ENCODE measurements at places on chromosomes 3 and 15.
A peak's percentile ranks its signal among the peaks of the same experiment; 100 is the strongest.

- no peak for DNase-seq
Observed at GRCh38 chr15:84034578-84035398, 200.8 kb upstream of the GOLGA6L4 start.

GRCh38 chr15:101852356-101852755 lies 40.4 kb downstream of the OR4F15 start:
- DNase-seq: no peak

DNA sequence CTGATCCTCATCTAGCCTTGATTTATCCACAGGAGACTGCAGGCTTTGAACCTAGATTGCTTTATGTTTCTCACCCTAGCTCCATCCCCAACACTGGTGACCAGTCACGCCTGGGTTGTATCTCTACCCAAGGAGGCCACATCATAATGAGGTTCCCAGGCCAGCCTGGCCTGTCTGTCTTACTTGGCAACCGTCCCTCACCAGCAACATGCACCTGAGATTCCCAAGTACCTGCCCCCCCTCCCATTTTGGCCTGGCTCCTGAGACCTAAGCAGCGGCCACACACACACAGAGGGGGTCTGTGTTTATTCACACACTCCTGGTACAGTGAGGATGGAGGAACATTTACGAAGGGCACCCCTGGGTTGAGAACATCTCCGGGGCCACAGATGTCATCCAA lies 2.4 kb downstream of the CAMK2N2 start:
- DNase-seq: no peak

DNA sequence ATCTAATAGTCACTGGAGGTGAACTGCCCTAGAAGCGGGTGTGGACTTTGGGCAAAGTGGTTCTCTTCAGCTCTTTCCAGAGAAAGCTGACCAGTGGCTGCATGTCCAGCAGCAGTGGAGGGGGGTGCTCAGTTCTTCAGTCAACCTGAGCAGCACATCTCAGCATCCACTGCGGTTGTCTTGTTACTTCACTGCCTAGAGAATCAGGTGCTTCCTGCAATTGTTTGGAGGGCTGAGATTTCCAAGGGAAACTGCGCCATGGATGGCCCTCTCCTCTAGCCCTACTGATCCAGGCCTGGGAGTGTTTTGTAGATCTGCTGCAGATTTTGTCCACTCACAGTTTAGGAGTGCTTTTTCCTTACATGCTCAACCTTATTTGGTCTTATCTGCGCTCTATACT lies 65.6 kb upstream of the CFAP161 start:
- no peak for DNase-seq

- DNase-seq: no peak
Observed at GRCh38 chr3:113287111-113287802, 75.9 kb downstream of the BOC start.

DNA sequence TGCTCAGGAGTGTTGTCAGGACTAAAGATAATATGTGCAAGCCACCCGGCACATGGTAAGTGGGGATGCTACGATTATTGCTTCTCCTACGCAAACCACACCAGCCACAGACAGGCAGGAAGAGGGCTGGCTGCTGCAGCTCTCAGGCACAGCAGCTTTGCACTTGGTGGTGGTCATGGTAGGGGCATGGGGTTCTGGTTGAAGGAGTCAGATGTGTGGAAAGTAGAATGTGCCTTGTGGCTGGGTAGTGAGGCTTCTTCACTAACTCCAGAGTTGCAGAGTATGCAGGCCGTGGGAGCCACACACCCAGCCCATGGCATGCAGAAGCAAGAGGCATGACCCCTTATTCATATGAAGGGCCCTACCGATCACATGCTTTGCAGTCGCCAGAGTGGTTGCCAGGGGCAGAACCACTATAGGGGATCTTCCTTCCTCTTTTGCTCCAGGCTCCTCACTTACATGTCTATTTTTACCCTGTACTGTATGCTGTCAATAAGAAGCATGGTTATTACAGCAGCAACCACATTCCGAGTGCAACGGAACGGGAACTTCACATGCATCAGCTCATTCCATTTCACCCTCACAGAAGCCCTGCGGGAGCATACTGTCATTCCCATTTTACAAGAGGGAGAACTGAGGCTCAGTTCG lies 59.2 kb upstream of the HERC1 start:
- DNase-seq: no peak

DNA sequence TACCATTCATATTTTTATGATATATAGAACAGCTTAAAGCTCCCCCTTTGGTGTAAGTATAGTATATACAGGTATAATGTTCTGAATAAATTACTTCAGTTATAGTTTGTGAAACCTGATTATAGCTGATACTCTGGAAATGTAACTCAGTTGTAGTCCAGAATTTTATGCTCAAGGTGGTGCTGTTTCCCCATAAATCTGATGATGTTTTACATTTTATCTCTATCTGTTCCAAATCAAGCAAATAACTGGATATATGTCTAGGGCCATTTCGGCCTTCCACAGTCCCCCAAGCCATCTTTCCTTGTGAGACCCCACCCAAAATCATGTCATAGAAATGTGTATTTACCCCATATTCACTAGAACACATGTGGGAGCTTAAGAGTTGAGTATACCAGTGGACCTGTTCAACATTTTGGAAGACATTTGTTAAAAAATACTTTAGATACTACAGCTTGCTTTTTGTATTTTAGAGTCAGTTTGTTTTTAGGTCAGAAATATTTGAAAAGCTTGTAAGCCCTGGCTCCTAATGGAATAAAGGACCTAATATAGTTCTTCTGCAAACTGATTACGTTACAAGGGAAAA lies 107.1 kb downstream of the ATG7 start:
- DNase-seq: no peak

- no peak for DNase-seq
Observed at GRCh38 chr3:158494673-158495072, 76.3 kb upstream of the MLF1 start.

- no peak for DNase-seq
Observed at GRCh38 chr3:124685481-124685880, 44.8 kb upstream of the UMPS start.

DNA sequence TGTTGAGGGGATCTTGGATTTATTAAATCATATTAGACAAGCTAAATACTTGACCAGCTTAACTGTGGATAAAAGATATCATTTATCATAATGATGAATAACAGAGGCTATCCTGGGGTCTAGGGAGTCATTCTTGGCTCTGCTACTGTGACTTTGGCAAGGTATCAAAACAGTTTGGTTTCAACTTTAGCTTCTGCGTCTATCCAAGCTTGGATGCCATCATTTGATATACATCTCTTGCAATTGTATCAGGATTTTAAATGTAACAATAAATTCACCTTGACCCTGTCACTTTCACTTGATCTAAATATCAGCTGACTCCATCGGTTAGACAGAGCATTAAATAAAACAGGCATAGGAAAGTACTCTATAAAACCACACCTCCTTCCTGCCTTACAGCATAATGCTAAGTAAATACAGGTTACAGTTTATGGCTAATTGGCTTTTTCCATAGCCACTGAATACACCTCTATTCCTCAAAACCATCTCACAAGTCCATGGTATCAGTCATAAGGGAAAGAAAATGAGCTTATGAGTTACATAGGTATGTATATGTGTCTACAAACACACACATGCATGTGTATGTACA lies 262.9 kb downstream of the CTNNB1 start:
- DNase-seq: no peak

- DNase-seq: no peak
Observed at GRCh38 chr15:55669270-55669669, 73.7 kb downstream of the PRTG start.

DNA sequence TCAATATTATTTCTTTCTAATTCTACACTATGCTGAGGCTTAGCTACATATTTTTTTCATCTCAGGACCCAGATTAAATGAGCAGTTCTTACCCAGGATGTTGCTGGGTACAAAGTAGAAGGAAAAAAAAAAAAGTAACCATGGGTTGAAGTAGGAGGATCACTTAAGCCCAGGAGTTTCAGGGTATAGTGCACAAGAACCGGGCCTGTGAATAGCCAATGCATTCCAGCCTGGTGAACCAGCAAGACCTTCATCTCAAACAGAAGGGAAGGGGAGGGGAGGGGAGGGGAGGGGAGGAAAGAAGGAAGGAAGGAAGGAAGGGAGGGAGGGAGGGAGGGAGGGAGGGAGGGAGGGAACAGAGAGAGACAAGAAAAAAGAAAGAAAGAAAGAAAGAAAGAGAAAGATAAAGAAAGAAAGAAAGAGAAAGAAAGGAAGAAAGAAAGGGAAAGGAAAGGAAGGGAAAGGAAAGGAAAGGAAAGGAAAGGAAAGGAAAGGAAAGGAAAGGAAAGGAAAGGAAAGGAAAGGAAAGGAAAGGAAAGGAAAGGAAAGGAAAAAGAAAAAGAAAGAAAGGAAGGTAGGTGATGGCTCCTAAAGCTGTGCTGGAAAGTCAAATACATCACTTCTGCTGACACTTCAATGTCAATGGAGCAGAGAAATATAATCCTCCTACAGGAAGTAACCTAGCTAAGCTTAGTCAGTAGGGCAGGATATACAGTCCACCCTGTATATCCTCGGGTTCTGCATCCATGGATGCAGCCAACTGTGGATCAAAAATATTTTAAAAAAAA lies 206.8 kb upstream of the TGFBR2 start:
- DNase-seq: no peak

DNA sequence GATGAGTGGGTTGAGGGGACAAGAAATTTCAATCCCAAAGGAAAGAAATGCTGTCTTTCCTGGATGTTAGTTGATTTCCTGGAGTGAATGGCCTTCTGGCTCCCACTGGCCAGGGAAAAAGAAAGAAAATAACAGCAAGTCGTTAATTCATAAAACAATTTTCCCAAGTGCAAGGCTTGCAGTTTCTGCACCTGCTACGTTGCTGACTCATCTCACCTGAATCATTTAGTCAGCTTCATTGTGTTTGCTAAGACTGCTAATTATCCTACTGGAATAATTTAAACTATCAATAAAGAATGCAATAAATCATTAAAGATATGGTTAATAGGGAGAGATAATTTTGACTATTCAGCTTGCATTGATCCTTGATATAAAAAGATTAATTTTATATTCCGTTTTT lies 387.6 kb downstream of the ROBO2 start:
- DNase-seq: no peak

GRCh38 chr3:40847551-40847992 lies 322.8 kb downstream of the ZNF621 start:
- DNase-seq: no peak

GRCh38 chr15:90871139-90871715 lies 2.8 kb downstream of the FURIN start:
- no peak for DNase-seq

- no peak for DNase-seq
Observed at GRCh38 chr15:74349241-74349778, 18.1 kb downstream of the CYP11A1 start.

DNA sequence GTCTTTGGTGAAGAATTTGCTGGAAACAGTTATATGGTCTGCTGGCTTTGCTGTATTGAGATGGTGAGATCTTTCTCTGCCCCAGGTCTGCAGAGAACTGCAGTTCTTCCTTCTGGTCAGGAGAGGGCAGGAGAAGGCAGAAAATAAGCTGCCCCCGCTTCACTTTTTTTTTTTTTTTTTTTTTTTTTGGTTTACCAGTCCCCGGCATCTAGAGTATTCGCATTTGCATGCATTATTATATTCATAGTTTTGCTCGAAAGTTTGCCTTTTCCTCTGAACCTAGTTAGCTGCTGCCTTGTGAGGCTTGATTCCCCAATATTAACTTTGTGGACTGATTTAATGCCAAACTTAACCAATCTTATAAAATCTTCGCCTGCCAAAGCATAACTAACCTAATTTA lies 10.6 kb upstream of the PARL start:
- DNase-seq: peak; percentile 24

- no peak for DNase-seq
Observed at GRCh38 chr3:31831591-31831990, 149.5 kb downstream of the OSBPL10 start.

DNA sequence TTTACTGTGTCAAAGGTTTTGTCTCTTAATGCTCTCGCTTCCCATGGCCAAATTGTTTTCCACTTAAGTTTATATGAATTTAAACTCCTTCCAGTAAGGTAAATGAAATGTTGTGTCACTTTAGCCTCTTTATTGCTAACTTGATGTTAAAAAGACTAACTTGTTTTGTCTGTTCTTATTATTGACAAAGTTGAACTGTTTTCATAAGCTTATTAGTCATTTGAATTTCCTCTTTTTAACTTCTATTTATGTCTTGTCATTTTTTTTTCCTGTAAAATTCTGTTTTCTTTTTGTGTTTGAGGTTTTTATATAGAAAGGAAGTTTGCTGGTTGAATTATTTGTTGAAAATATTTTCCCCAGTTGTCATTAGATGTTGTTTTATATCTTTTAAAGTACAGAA lies 25.8 kb downstream of the FAM98B start:
- no peak for DNase-seq

DNA sequence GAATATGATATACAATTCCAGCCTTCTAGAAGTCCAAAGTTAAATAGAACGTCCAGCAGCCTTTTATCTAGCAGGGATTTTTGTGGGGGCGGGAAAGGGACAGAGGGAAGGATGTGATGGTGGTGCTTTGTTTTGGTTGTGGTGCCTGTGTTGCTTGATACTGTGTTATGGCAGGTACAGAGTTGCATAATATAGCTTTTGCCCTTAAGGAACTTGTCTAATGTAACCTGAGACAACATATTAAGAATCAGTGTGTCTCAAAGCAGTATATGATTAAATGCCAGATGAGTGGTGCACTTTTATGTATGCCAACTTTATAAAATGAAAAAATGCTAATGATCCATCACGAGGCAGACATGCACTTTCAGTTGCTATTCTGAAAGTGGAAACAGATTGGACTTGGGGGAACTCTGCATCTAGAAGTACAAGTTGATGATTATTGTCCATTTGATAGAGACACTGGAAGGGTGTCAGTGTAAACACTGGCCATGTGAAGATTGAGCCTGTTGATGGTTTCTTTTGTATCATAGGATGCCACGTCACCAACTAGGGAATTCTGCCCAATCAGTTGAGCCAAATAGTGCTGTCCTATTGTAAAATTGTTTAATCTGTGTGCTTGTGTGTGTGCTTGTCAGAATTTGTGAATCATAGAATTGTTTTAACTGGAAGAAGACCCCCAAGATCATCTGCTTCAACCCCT lies 23.0 kb downstream of the NEO1 start:
- peak; percentile 74 for DNase-seq

GRCh38 chr3:179021119-179021903 lies 50.3 kb downstream of the ZMAT3 start:
- DNase-seq: no peak

DNA sequence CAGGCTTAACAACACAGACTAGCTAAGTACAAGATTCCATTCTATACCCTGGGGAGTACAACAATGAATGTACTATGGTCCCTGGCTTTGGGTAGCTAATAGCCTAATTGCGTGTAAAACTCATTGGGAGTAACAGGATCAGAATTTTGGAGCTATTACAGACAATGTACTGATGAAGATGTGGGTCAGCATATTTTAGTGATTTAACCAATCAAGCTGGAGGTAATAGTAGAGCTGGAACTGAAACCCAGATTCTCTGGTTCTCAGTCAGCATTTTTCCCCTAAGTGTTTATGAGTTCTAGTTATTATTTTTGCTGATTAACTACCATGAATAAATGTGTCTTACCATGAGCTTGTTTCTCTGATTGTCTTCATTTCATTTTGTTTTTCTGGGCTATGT lies 578.7 kb downstream of the NLGN1 start:
- no peak for DNase-seq

DNA sequence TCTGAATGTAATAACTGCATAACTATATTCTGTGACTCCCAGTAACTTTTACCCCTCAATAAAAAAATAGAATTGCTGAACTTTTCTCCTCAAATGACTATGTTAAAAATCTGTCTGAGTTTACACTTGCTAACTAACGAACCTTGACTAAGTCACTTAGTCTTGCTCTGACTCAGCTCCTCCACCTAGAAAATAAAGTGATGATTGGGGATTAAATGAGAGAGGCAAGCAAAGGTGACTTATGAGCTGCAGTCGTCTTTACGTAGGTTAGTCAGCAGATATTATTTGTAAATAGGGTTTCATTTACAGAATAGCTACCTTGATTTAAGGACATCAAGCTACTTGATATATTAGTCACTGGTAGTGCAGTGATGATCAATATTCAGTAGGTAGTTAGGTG lies 476.9 kb downstream of the MECOM start:
- DNase-seq: no peak
